ENCODE measurements at places on chromosomes 2 and 18.

DNA sequence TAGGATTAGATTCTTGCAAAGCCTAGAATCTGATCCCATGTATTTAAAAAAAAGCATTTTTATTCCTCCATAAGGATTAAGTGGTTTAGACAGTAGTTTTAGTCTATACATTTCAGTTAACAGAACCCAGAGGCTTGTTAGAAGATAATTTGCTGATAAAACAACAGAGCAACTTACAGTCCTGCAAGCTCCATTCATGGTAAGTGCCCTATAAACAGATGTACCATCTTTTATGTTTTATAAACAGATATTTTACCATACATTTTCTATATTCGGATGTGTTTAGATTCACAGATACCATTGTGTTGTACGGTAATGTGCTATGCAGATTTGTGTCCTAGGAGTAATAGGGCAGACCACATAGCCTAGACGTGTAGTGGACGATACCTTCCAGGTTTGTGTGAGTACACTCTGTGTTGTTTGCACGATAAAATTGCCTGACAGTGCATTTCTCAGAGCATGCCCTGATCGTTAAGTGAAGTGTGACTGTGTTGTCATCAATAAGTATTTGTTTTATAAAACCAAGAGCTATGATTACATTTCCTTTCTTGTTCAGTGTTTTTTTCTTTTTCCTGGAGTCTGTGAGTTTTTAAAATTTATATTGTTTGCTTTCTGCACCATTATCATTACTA is 54.2 kb downstream of the CERS6 start:
- DNase-seq, result no peak

- DNase-seq, result no peak
Measured at GRCh38 chr2:105490956-105491355, 92.1 kb upstream of the FHL2 start.

DNA sequence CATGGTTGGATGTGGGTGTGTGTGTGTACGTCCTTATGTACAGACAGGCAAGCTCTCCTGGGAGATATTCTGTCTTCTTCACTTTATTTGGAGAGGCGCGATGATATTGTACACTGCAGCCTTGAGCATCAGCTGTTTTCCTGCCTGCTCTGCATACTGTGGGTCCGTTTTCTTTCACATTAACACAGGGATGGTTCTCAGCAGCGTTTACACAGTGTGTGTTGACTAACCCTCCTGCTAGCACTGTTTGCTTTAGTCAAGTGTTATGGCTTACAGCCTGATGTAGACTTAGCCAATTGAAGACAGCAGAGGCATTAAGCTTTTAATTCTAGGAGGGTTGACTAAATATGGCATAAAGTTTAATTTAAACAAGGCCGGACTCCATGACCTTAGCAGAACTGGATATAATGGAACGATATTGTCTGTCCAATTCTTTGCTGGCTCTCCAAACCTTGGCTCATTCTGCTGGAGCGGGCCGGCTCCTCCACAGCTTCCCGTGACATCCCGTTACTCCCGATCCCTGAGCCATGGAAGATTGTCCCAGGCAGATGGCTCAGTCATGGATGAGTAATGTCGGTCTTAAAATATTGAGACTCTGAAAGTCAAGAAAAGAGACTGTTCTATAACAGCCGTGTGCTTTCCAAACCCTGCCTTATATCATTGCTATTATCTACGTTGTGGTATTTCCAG is 134.7 kb downstream of the TPGS2 start:
- DNase-seq, result no peak

- DNase-seq, result no peak
Measured at GRCh38 chr2:204264621-204265140, 280.6 kb upstream of the PARD3B start.

DNA sequence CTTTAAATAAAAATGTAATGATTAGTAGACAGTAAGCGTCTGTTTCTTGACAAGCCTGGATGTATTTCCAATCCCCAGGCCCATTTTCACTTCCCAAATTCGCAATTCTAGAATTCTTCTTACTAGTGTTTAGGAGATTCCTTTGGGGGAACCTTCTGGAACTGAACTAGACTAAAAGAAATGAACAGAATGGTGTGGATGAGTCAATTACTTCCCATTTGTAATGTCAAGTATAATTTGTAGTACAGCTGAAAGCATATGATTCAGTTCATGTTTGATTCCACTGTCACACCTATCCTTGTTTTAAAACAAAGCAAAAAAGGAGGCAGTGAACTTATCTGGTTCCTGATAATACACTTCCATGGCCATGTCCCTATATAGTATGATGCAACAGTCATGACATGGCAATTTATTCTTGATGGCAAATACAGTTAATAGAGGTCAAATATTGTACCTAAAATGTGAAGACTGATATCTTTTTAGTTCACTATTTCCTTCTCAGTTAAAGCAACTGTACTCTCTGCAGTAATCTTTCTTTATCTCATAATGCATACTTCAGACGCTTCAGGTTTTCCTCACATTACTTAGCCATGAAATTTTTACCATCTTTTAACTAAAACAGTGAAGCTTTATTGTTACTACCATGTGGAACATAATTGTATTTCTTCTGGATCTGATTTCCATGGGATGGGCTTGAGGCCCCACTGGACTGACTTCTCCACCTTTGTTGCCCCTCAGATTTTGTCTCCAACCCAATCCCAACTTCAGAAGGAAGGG is 2.0 kb downstream of the IDH1 start:
- DNase-seq, result no peak

DNA sequence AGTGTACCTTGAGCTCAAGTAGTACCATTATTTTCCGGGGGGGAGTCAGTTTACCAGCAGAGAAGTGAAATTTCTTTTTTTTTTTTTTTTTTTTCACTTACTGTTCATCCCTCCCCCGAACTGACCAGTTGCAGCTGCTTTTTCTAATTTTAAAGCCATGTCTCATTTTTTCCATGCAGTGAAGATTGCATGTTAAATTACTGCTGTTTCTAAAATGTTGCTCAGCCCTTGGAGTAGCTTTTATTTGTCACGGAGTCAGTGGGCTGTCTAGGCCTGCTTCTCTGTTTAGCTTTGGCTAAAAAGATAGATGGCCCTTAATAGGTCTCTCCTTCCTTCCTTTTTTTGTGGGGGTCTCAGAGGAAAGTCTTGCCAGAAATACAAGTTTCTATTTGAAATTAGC is 70.2 kb downstream of the NGEF start:
- DNase-seq, result no peak

DNA sequence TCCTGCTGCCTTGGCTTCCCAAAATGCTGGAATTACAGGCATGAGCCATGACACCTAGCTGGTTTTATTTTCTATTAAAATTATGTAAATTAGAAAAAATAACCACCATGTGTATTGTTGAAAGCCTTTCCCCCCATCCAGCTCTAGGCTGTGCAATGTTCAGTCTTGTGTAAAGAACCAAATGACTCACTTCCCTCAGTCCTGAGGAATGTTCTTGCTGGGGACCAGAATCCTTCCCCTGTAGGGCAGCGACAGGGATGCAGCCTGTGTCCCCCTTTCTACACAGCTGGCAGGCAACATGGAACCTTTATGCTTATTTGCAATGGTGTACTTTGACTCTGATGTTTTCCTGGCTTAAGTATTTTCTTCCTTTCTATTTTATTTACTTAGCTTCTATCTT is 29.4 kb downstream of the AOX1 start:
- no peak for DNase-seq

Measured in urinary bladder (tissue), 4 donors.